Neural progenitor cell (in vitro differentiated cells): ENCODE measurements at places on chromosomes 6 and 20. TPM values are rescaled to one million over a fixed set of nuclear protein-coding genes. Genes with fewer than 3 reads are reported as not detected.
A peak's percentile ranks its signal among the peaks of the same experiment; 100 is the strongest.

DNA sequence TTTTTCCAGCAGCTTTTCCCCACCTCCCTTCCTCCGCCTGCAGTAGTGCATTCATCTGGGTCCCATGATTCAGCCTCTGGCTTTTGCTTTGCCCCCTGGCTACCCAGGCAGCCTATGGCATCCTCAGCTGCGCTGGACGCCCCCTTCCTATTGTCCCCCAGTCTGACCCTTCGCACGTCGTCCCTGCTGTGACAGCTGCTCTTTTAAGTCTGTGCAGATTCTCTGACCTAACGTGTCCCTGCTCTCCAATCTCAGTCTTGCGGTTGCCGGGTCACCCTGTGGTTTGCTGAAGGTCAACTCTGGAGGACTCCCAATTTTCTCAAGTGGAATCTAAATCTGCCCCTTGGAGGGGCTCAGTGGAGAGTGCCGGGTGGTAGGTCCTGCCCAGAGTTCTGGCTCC is 294.3 kb downstream of the CDC5L start:
- no peaks in the 10 kb centered on the region for H3K4me1 ChIP-seq
- no peaks in the 10 kb centered on the region for H3K27me3 ChIP-seq
- H3K4me3 ChIP-seq = no peak overlapping the region
- DNase-seq = peak; percentile 28

DNA sequence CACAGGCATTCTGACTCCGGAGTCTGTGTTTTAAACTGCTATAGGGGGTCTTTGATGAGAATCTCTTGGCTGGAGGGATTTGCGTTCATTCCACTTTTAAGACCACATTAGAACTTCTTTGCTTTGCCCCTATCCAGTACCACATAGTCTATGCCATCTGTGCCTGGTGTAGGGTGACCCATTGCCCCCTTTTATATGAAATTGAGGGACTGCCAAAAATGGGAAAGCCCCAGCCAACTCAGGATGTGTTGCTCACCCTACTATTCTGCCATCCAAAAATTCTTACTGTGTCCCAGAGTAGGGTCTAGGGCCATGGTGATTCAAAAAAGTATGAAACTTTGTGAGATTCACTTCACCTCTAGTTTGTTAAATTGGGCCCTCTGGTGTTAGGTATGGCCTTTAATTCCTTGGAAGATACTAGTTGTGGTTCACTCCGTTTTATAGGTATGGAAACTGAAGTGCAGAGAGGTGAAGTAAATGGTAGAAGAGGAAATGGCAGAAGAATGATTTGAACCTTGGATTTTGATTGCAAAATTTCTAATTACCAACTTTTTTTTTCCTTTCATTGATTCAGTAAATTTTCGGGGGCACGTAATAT is 1.4 kb downstream of the PFDN4 start:
- H3K4me1 ChIP-seq = peaks cover 11% of the 10 kb centered on the region
- H3K36me3 ChIP-seq = no peaks in the 10 kb centered on the region
- H3K27ac ChIP-seq = no peak overlapping the region
- H3K27me3 ChIP-seq = no peaks in the 10 kb centered on the region

DNA sequence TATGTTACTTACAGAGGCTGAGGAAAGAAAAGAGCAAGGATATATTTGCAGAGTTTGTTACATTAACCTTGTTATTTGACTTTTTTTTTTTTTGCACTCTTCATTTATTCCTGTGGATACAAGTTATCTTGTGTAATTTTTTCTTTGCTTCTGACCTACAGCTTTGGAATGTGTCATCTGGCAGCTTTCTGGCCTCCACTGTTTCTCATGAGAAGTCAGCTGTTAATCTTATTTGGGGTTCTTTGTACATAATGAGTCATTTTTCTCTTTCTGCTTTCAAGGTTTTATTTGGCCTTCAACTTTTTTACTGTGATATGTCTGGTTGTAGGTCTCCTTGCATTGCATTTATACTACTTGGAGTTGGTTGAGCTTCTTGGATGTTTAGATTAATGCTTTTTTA is 333.4 kb downstream of the SMOC2 start:
- H3K4me1 ChIP-seq = no peaks in the 10 kb centered on the region
- no peak for DNase-seq
- no peak overlapping the region for H3K27ac ChIP-seq
- no peak overlapping the region for H3K4me3 ChIP-seq

GRCh38 chr20:6384380-6384779 is 261.6 kb upstream of the FERMT1 start:
- H3K27me3 ChIP-seq = no peaks in the 10 kb centered on the region
- H3K27ac ChIP-seq = no peak overlapping the region
- no peaks in the 10 kb centered on the region for H3K4me1 ChIP-seq
- no peaks in the 10 kb centered on the region for H3K36me3 ChIP-seq

- H3K4me3 ChIP-seq = no peak overlapping the region
- no peaks in the 10 kb centered on the region for H3K36me3 ChIP-seq
- H3K27me3 ChIP-seq = no peaks in the 10 kb centered on the region
- no peak overlapping the region for H3K27ac ChIP-seq
These were observed 798.3 kb downstream of the KIF16B start for GRCh38 chr20:15774926-15775325.

ECT2L gene
- total RNA-seq = 0.06 TPM in 1 of 2 replicates, not detected in the other

PDYN gene
- 0.12 and 0.30 TPM in 2 replicates for total RNA-seq

JPH2 gene
- not detected in 2 replicates for total RNA-seq

LAMA5 gene
- total RNA-seq = 12.1 and 63.9 TPM in 2 replicates

NR2E1 gene
- total RNA-seq = 0.25 and 1.0 TPM in 2 replicates
